Activated CD8-positive, alpha-beta memory T cell treated with anti-CD3 and anti-CD28 coated beads, Interleukin-2, amount 10 ng/mL, durations not matched to agents 7 days and 5 days (primary cell): ENCODE measurements at places on chromosomes 5 and 9.

DNA sequence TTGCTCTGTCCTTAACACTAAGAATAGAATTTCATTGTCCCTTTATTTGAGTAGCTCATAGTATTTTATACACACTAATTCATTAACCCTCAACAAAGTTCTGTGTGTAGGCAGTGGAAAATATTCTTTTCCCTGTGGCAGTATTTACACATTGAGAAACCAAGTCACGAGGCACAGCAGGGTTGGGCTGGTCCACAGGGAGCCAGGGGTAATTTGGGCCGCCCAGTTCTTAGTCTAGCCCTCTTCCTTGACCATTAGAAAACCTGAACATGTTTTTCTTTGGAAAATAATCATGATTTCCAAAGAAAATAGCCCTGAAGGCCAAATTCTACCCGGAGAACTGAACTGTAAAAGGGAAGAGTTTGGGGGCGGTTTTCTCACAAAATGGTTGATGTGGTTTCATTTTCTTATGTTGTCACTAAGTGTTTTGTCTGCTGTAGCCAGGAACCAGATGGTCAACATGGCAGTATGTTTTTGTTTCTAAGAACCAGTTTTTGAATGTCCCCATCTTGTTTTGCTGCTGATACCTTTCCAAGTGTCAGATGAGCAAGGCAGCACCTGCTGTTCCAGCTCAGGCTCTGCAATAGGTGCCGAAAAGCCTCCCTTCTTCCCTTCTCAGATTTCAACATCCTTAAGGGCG lies 29.6 kb downstream of the ARHGEF28 start:
- DNase-seq, result no peak

DNA sequence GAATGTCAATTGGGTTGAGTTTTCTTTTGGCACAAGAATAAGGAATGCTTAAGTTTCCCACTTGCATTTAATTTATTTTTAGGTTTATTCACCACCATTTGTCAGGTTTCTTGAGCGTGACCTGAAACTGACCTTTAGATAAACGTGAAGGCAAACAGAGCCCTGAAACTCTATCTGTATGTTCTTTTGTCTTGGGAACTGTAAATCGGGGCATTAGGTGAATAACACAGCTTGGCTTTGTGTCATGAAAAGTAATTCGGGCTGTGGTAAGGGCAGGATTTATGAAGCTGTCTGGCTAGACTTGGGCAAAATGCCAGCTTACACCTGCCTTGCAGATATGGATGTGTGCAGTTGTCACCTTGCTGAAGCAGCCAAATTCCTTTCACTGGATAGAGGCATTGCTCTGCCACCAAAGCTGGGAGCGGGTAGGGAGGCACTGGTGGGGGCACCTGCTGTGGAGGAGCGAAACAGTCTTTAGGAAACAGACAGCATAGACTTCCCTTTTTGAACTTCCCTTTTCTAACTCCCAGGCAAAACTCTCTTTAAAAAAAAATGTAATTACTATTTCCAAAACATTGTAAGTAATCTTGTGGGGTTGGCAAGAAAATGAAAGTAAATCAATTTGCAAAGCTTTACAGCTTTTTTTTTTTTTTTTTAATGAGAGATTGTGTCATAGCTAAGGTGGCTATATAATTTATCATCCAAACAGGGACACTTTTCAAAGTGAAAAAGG lies 545.2 kb downstream of the CSNK1G3 start:
- no peak for DNase-seq

DNA sequence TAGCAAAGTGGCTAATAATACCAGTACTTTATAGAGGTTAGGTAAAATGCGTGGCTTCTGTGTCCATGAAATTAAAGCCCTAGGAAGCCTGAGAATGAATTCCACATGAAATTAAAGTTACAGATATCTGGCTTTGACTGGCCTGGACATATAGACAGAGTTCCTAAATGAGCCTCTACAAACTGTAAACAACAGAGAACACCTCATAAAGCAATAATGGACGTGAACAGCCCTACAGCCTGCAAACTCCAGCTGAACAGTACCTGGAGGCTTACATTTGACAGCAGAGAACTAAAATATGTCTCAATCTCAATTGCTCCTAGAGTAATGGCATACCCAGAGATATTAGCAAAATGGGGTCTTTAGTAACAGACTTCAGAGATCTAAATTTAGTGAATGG lies 28.7 kb downstream of the GOLPH3 start:
- no peak for DNase-seq

DNA sequence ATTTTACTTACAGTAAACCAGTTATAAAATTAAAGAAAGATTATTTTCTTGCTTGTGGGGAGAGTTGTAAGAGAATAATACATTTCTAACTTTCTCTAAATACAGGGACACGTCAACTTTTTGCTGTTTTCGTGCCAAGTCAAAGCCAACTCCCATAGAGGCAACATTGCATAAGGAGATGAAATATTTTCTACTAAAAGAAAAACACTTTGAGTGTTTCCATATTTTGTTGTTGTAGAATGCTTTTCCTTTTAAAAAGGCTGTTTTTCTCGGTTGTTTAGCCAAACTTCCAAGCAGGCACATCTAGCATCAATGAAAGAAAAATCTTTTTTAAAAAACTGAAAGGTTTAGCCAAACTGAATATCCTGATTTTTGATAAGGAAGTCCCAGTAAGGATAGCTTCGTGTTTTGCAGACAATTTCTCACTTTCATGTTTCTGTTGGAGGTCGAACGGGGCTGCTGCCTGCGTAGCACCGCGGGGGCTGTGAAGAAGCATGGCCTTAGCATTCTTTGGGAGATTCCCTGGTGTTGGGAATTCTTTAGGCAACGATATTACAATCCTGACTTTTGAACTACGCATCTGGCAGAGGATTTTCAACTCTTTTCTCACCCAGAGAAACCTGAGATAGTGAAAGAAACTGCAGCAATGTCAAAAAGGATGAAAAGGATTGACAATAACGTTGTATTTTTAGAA lies 108.1 kb upstream of the FBXL7 start:
- no peak for DNase-seq

DNA sequence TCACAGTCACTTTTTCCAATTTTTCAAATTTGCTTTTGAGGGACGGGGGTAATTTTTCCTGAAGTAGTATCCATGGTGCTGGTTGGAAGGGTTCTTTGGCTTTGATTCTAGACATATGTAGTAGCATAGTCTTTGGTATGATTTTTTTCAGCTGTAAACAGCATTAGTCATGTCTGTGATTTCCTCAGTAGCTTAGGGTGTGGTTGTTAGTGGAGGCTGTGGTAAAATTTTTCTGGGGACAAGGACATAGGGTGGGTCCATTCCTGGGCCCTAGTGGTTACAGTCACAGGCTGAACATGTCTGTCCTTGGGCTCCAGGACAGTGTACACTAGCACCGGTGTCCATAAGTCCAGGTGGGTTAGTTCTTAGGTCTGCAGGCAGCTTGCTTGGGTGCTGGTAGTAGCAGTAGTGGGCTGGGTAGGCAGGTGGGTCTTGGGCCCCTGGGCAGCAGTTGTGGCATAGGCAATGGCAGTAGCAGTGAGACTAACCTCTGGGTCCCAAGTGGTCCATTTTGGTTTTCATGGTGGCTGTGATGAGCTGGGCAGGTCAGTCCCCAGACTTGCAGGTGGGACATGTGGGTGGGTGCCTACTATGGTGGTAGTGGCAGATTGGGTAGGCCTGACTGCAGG lies 100.0 kb upstream of the CXCL14 start:
- DNase-seq, result no peak

DNA sequence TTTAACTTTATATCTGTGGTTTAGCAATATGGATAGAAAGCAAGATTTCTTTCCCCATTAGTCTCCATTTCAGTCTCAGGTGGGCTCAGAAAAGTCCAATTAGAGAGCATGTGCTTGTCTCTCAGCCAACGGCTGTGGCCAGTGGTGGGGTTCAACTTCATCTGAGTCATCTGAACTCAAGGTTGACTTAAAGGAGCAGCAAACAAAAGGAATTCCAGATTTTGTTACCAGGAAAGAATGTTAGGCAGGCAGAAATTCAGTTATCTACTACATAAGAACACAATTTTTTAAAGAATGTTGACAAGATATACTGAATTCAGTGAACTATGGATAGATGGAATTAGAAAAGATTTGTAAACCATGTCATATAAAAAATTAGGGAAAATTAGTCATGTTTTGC lies 784.1 kb downstream of the MAT2B start:
- no peak for DNase-seq

GRCh38 chr5:34957321-34957720 lies 28.0 kb downstream of the DNAJC21 start:
- DNase-seq, result no peak

GRCh38 chr9:24590432-24590831 lies 44.7 kb upstream of the IZUMO3 start:
- DNase-seq, result no peak
